Activated T-helper 1 cell treated with Interleukin-2 at 50 U/mL for 16 hours (primary cell): ENCODE measurements at places on chromosomes 4 and X.

DNA sequence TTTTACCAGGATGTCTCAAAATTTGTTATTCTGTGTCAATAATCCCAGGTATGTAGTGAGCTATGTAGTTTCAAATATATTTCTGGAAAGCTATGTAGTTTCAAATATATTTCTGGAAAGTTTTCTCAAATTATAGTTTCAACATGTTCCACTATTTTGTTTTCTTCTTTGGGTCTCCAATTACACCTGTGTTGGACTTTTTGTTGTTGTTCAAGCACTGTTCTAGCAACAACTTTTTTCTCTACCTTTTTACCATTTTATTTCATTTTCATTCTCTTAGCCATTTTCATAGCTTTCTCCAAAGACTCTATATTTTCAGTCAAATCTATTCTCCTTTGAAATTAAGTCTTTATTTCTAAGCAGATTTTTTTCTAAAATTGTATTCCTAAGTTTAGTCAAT is 88.4 kb downstream of the LCORL start:
- no peak for DNase-seq

GRCh38 chrX:44439242-44439794 is 95.8 kb upstream of the EFHC2 start:
- DNase-seq = no peak

DNA sequence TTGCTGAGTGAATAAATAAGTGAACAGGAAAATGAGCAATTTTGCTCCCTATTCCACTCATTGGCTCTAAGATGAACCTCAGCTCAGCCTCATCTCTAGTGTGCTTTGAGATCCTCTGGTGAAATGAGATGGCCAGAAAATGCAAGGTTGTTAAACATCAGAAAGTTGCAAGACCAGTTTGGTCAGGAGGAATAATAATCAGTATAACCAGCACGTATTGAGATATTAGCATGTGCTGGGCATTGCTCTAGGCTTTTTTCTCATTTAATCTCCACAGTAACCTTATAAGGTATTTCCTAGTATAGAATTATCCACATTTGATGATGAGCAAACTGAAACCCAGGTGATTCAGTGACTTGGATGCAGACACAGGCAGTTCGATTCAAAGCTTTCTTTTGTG is 110.5 kb upstream of the PAK3 start:
- DNase-seq = no peak

DNA sequence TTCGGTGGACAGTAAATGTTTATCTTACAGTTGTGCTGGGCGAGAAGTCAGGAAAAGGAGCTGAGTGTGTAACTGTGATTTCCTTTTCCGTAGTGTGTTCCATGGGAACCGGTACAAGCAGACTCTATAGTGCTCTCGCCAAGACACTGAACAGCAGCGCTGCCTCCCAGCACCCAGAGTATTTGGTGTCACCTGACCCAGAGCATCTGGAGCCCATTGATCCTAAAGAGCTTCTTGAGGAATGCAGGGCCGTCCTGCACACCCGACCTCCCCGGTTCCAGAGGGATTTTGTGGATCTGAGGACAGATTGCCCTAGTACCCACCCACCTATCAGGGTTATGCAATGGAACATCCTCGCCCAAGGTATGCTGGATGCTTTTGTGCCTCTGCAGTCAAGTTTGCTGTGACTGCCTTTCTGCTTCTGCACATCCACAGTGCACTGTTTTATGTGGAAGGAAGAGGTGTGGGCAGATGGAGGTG is 27.4 kb downstream of the NOCT start:
- no peak for DNase-seq

GRCh38 chrX:100445593-100445992 is 35.5 kb upstream of the PCDH19 start:
- DNase-seq = no peak

DNA sequence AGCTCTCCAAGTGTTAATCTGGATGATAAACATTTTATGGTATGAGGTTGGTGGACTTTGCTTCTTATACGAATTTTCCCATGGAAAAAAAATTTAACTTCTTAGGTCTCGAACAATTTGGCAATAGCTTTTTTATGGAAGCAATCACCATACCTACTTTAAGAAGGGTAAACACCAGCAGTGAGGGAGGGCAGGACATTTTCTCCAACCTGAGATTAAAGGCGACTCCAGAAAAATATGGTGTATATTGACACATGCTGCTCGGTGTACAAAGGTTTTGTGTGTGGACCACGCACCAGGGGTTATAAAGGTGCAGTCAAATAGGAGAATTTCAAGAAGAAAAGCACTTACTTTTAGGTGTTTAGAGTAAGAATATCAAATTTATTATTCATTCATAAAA is 34.2 kb upstream of the SULT1E1 start:
- no peak for DNase-seq

DNA sequence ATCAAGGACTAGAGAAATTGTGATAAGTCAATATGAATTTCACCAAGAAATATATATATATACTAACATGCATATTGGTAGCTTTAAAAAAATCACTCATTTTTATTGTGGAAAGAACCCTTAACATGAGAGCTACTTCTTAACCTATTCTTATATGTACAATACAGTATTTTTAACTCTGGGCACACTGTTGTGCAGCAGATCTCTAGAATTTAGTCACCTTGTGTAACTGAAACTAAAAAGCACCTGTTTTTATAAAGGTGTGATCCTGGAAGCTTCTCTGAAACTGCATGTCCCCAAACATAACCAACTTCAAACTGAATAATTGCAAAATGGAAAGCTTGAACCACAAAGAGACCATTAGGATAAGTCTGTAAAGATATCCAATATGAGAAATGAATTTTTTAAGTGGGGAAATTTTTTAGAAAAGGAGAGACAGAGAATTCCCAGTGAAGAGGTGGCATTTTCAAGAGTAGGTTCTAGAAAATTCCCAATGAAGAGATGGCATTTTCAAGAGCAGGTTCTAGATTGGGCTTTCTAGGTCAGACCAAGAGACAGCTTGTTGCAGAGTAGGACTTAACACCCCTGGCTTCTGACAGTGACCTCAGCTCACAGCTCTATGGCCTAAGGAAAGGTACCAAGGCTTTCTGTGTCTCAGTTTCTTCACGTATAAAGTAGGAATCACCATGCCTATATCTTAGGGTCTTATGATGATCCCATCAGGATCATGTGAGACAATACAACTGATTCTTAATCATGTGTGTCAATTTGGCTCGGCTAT is 22.0 kb upstream of the PPARGC1A start:
- no peak for DNase-seq

DNA sequence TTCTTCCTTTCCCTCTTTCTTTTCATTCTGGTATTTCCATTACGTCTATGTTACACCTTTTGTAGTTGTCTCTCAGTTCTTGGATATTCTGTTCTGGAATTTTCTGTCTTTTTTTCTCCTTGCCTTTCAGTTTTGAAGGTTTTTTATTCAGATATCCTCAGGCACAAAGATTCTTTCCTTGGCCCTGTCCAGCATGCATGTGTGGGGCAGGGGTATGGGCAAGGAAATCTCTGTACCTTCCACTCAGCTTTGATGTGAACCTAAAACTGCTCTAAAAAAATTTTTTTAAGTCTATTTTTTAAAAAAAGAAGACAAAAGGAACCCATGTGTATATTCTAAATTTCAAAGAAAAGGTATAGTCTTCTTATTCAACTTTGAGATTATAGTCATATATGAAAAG is 180.5 kb downstream of the SOWAHB start:
- no peak for DNase-seq

DNA sequence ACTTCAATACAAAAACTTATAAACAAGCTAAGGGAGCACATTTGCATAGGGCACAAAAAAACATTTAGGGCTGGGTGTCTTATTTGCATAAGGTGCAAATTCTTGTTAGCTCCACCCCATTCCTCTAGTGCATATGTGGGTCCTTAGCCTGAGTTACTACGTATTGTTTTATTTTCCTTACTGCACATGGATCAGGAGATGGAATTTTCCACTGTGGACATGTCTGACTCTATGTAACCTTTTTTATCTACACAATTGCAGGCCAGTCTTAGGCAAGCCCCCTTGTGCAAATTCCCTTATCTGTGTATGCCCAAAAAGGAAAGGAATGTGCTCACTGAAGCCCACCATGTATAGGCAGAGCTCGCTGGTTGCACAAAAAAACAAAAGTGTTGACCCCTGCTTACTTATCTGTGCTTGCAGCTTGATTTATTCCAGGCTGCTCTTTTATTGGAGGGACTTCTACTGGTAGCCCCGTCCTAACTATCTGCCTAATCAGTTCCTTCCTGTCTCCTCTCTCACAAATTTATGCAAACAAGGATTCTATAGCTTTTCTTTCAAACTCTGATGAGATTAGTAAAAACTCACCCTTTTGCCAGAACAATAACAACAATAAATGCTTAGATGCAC is 359.0 kb upstream of the MAGEB16 start:
- no peak for DNase-seq

GRCh38 chrX:104987063-104987462 is 233.4 kb downstream of the TEX13A start:
- no peak for DNase-seq

- DNase-seq = no peak
Measured at GRCh38 chr4:123675567-123675966, 279.0 kb downstream of the SPRY1 start.

GRCh38 chr4:40890764-40891163 is 141.0 kb downstream of the NSUN7 start:
- no peak for DNase-seq

- DNase-seq = no peak
Measured at GRCh38 chr4:135724421-135724820, 1522.8 kb upstream of the PABPC4L start.

DNA sequence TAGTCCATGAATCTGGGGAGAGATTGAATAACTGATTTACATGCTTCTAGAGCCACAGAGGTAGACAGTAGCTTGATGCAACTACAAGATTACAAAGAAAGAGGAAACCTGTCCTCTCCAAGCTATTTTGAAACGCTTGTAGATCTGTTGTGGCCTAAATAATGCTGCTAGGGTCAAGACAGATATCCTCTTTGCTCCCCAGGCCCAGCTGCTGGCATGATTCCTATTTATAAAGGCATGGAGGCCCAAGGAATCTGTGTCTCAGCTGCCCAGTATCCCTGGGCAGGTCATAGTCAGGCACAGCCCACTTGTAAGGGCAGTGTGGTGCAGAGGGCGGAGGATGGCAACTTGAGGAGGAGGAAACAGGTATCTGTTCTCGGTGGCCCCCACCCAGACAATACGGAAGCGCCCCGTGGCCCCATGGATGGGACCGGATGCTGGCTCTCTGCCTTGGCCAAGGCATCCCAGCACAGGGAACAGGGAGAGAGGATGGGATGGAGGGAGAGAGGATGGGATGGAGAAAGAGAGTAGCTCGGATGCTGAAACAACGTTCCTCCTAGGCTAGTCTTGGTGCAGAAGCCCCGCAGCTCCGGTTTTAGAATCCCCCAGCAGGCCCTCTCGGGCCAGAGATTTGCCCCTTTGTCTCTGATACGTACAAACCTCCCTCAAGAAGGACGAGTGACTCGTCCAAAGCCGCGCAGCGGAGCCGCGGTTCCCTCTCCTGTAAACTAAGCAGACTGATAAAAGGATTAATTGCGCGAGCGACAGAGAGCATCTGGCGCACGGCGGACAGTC is 767 bp upstream of the SMIM20 start:
- DNase-seq = peak; percentile 4

DNA sequence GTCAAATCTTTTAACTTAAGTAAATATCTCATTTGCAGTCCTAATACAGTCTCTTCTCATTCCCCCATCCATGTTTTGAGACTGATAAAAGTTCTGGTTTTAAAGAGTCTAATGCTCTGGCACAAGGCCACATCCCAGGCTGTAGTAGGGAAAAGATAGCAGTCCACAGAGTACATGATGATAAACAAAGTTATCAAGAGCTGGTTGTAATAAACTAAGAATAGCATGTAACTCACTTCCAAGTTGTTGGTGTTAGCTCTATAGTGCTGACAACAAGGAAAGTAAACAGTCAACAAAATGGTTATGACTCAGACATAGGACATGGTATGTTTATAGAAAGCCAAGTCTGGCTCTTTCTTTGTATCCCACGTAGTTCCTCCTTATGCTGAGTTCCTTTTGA is 21.8 kb upstream of the AREG start:
- no peak for DNase-seq

- DNase-seq = no peak
Measured at GRCh38 chr4:82779032-82779431, 19.6 kb downstream of the SCD5 start.

DNA sequence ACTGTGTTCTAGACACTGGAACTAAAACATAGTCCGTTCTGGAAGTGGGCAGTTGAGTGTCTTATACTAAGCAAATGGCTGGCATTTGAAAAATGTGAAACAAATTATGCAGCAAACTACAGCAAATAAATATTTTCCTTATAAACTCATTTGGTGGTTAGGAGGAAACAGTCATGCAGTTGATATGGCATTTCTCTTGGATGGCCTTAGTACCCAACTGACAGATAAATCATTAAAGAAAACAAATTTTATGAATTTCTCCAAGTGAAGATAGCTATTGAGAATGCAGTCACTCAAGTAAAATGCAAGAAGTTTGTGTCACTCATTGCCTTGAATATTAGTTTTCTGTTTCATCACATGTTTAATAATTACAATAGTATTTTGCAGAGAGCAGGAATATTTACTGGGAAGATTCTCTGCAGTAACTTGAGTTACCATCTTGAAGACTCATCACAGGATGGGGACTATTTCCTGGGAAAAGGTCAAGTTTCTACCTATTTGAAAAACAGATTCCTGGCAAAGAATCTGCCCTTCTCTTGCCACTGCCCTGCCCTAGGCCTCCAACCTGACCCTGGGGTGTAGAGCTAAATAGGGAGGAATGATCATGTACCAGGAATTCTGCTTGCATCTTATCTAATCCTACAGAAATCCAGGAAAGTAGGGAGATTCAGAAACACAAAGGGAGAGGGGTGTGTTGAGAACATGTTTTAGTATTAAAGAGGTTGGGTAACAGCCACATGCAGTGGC is 105.9 kb downstream of the SH3RF1 start:
- no peak for DNase-seq

DNA sequence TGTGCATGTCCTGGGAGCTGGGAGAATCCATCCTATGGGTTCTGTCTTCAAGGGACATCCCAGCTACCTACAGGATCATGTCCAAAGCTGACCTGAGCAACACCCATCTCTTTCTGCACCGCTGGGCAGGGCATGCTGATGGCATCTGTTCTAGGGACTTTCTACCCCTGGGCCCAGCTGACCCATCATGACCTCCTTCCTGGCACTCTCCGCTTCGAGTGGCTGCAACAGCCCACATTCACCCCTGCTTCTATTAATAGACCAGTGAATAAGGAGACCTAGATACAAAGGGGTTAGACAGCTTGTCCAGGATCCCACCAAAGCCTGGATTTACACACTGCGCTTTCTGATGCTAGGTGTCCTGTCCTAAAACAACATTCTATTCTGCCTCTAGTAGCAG is 44.6 kb upstream of the GPR173 start:
- DNase-seq = no peak

GRCh38 chr4:174265916-174266315 is 17.6 kb downstream of the FBXO8 start:
- no peak for DNase-seq

DNA sequence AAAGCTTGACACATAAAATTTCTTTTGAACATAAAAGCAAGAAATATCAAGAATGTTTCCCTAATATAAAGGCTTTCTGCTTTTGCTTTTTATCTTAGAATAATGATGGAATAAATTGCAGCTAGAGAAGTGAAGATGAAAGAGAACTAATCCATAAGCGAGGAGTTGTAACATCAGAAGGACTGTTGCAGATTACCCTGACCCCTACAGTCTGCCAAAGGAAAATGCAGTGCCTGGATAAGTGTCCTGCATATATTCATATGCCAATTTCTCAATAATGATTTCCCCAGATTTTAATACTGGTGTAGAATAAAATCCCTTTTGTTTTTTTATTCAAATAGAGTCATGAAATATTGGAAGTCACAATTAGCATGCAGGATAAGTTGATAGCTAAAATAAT is 115.9 kb downstream of the MAGEC2 start:
- no peak for DNase-seq

- no peak for DNase-seq
Measured at GRCh38 chr4:175790083-175790482, 22.0 kb downstream of the GPM6A start.
